ENCODE measurements at places on chromosomes 11 and 22.

GRCh38 chr22:47781427-47782111 lies 1019.1 kb downstream of the TBC1D22A start:
- no peak overlapping the region for H3K27ac ChIP-seq
- no peaks in the 10 kb centered on the region for H3K4me1 ChIP-seq
- no peak for DNase-seq
- H3K27me3 ChIP-seq: no peaks in the 10 kb centered on the region
- H3K36me3 ChIP-seq: no peaks in the 10 kb centered on the region
- no peak overlapping the region for H3K4me3 ChIP-seq

- no peaks in the 10 kb centered on the region for H3K27me3 ChIP-seq
- peak; percentile 76 for DNase-seq
- H3K27ac ChIP-seq: no peak overlapping the region
- no peak overlapping the region for H3K4me3 ChIP-seq
- no peaks in the 10 kb centered on the region for H3K36me3 ChIP-seq
Observed at GRCh38 chr11:132318421-132319157, 948.2 kb downstream of the NTM start.

DNA sequence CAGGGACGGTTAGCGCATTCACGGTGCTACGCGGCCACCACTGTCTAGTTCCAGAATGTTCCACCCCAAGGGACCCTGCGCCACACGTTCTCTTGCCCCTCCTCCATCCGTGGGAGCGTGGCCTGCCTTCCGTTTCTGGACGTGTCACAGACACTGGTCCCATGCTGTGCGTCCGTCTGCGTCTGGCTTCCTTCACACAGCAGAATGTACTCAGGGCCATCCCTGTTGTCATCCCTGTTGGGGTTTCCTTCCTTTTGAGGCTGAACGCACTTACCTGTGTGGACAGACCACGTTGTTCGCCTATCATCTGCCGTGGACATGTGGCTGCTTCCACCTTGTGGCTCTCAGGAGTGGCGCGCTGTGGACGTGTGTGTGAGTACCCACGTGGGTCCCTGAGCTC lies 24.9 kb downstream of the BRSK2 start:
- no peaks in the 10 kb centered on the region for H3K4me1 ChIP-seq
- no peak overlapping the region for H3K4me3 ChIP-seq
- no peaks in the 10 kb centered on the region for H3K27me3 ChIP-seq

DNA sequence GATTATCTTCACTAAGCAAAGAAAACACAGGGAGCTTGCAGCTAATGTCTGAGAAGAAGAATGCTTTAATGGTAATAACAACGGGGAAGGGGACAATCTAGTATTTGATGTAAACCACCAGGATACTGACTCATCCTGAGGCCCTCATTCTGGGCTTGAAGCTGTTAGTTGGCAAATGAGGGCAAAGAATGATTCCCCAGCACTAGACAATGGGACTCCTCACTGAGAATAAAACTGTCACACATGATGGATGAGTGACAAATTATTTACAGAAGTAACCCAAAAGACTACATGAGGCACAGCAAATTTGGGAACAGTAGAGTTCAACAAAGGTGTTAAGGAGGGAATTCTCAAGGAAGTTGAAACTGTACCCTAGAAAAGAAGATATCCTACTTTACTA lies 76.3 kb downstream of the FAM168A start:
- DNase-seq: peak; percentile 54
- H3K4me1 ChIP-seq: peaks cover 10% of the 10 kb centered on the region
- H3K36me3 ChIP-seq: no peaks in the 10 kb centered on the region
- H3K27me3 ChIP-seq: no peaks in the 10 kb centered on the region
- H3K27ac ChIP-seq: no peak overlapping the region
- no peak overlapping the region for H3K4me3 ChIP-seq

DNA sequence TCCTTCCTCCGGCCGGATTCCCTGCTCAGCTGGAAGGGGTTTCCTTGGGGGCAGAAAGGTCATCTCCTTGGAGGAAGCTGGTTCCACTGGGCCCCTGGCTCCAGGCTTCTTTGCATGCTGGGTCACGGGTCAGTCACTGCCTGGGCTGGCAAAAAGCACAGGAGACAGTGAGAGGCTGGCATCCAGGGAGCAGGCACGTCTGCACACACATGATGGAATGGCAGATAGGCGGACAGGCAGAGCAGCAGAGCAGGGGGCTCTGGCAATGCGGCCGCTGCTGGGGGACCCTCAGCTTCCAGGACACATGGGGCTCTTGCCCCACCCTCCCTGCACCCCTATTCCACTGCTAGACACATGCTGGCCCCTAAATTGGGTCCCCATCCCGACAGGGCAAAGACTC lies 40.4 kb downstream of the C11orf58 start:
- H3K27ac ChIP-seq: no peak overlapping the region
- DNase-seq: no peak
- H3K36me3 ChIP-seq: no peaks in the 10 kb centered on the region

GRCh38 chr11:58625826-58626460 lies 3.5 kb downstream of the CNTF start:
- no peak overlapping the region for H3K4me3 ChIP-seq
- DNase-seq: peak; percentile 87
- H3K4me1 ChIP-seq: peaks cover 22% of the 10 kb centered on the region
- no peaks in the 10 kb centered on the region for H3K27me3 ChIP-seq
- H3K36me3 ChIP-seq: peaks cover 9% of the 10 kb centered on the region

DNA sequence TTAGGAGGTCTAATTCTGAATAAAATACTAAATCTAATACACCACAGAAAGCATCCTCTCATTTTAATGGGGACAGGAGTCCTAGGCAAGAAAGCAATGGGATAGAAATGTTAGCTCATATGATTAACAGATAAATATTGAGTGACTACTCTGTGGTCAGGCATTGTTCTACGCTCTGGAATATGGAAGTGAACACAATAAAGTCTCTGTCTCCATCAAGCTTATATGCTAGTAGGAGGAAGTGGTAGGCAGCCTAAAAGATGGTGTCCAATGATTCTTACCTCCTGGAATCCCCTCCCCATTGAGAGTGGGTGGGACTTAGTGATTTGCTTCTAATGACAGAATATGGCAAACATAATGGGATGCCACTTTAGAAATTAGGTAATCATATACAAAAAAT lies 160.3 kb upstream of the PDGFD start:
- no peaks in the 10 kb centered on the region for H3K4me1 ChIP-seq
- H3K27me3 ChIP-seq: no peaks in the 10 kb centered on the region
- no peak overlapping the region for H3K27ac ChIP-seq

DNA sequence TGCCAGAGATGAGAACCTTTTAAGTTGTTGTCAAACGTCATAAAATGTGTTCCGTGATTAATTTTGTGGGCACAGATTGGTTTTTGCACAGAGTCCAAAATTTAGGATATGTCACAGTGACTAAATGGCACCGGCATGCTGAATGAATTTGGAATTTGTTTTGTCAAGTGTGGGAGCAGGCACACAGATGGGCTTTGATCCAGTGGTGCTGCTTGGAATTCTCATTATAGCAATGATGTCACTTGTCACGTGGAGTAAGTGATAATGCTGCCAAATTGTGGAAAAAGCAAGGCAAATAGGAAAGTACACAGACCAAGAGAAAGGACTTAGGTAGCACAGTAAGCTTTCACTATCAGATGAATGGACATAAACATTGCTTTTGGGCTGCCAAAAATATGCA lies 8.0 kb upstream of the LIN7C start:
- no peak overlapping the region for H3K27ac ChIP-seq
- no peaks in the 10 kb centered on the region for H3K4me1 ChIP-seq
- DNase-seq: peak; percentile 55
- H3K4me3 ChIP-seq: no peak overlapping the region

DNA sequence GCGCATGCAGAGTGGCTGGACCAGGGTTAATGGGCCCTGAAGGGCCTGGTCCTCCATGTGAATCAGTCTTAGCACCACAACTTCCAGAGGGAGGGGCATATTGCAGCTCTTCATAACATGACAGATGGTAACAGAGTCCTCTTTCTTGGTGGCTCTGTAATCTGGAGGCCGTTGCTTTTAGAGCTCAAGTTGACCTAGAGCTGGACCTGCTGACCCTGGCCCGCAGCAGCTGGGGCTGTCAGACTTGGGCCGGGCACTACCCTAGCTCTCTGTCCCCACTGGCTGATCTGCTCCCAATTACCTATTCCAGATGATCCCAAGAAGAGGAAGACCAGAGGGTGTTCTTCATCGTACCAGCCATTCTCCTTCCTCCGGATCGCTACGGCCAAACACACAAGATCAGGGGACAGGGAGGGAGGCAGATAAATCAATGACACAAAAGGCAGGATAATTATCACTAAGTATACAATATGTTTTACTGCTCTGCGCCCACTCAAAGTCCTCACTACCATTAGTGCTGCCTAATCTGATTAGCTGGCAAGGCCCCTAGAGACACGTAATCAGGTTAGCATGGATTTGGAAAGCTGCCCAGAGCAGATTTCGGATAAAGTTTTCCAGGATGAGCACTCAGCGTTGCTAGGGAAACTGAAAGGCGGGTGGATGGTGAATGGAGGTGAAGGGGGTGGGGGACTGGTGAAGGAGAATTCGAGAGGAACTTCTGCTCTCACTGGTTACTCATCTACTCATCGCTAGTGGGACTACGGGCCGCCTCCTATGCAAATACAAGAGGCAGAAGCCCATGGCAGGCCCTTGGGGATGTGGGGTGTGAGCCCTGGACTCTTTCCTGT lies 64.5 kb upstream of the PHOX2A start:
- peaks cover 9% of the 10 kb centered on the region for H3K4me1 ChIP-seq
- H3K27ac ChIP-seq: peak overlapping the region; percentile 21
- peak; percentile 98 for DNase-seq
- no peak overlapping the region for H3K4me3 ChIP-seq
- no peaks in the 10 kb centered on the region for H3K27me3 ChIP-seq
